CD4-positive, alpha-beta memory T cell (primary cell): ENCODE measurements at places on chromosomes 1 and 21. TPM values are rescaled to one million over a fixed set of nuclear protein-coding genes. Genes with fewer than 3 reads are reported as not detected.

Gene CCDC17
- not detected for polyA plus RNA-seq

Gene LCE2A
- polyA plus RNA-seq = not detected

DNA sequence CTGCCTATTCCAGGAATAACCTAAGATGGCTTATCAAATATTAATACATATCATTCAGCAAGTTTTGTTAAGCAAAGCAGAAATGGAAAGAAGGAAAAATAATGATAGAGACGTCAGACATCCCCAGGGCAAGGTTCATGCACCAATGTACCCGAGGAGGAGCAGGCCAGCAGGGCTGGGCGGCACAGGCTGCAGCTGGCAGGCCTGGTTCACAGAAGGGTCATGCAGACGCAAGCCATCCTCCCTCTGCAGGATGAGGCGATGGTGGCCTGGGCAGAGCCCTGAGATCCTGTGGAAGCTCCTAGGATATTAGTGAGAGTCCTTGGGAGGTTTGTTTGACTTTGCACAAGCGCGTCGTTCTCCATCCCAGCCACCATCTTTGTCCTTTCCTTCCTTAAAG lies 30.0 kb downstream of the BATF3 start:
- H3K27me3 ChIP-seq = peaks cover 2% of the 10 kb centered on the region
- no peak for DNase-seq
- H3K4me3 ChIP-seq = no peak overlapping the region
- H3K4me1 ChIP-seq = peaks cover 5% of the 10 kb centered on the region

DNA sequence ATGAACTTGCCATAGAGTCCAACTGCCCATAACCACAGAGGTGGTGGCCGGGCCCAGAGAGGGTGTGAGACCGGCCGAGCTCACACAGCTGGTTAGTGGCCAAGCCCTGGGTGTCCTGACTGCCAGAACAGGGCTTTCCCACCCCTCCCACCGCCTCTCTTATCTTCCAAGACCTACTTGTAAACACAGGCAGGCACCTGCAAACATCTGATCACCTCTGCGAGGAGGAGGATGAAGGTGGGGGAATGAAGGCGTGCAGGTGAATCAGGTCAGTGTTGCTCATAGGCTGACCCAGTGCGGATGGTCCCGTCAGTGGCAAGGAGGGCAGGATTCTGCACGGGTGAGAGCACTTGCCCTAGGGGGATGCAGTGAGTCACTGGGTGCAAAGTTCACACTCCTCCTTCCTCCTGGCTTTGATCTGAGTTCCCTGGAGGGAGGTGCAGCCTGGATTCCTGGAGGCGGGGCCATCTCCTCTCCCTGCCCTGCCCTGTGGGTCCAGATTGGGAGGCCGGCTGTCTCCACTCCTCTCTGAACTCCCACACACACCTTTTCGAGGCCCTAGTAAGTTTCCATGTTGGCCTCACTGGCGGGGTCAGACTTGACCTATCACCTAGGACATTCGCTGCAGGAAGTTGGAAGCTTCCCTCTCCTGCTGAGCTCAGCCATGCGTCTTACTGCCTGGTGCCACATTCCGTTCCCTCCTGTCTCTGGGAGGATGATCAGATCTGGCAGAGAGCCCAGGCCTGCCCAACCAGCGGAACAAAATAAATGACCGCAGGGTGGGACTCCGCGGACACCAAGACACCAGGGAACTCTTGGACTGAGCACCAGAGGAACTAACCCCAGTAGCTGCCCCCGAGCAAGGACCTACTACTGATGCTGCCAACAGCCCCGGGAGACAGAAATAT lies 7.3 kb downstream of the UQCRHL start:
- no peaks in the 10 kb centered on the region for H3K36me3 ChIP-seq
- DNase-seq = no peak
- H3K4me3 ChIP-seq = no peak overlapping the region

DNA sequence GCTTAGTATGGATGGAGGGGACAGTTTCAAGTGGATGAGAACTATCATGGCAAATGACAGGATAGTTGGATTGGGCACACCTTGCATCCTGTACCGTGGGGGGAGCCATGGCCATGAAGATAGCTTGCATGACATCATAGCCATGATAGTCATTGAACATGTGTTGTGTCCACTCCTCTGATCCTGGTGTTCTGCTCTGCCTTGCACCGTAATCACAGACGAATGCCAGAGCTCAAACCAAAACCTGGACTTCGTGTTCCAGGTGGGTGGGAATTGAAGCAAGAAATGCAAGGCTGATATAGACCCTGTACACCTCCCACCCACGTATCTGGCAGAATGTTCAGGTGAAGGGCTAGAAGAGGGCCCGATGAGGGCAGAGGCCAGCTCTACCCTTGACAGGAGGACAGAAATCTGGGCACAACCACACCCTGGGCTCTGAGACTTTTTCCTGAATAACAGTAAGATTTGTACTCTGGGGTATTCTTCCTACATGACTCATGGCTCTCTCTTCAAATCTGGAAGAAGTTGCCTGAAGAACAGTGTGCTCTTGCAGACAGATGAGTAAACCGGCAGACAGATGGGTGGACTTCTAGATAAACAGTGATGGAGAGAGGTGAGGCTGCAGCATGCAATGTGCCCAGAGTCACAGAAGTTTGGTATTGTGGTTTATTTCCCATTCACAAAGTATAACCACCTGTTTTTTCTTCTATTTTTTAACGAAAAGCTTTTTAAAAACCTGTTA lies 45.0 kb downstream of the KCNJ6 start:
- H3K27ac ChIP-seq = no peak overlapping the region
- H3K4me1 ChIP-seq = no peaks in the 10 kb centered on the region
- no peak for DNase-seq
- no peak overlapping the region for H3K4me3 ChIP-seq

DNA sequence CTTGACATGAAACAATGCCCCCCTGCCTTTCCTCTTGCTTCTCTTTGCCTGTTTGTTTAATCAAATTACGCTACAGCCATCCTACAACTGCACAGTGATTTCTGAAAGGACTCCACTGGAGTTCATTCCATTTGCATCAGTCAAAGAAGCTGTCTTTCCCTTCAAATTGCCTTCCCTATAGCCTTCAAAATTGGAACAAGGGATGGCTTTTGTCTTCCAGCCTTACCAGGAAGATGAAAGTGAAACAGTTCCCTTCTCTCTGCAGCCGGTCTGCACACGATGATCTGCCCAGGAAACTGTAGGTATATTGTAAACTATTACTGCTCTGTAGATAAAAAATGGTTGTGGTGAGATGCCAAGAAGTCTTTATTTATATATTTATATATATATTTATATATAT lies 65.6 kb upstream of the ETS2 start:
- no peak for DNase-seq
- no peaks in the 10 kb centered on the region for H3K36me3 ChIP-seq
- H3K4me3 ChIP-seq = no peak overlapping the region
- no peak overlapping the region for H3K27ac ChIP-seq

DNA sequence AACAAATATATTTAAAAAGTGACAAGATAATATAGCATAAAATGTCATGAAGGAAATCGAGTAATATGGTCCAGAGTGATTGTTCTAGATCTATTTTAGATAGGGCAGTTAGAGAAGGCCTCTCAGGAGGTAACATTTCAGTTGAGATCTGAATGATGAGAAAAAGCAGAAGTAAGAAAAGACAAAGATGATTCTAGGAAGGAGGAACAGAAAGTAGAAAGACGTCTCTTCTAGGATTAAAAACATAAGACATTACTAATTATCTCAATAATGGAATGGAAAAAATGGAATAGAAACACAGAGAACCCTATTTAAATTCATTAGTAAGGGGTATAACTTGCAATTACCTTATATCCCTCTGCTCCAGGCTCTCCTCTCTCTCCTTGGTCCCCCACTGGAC lies 130.0 kb upstream of the ZNHIT6 start:
- DNase-seq = no peak
- H3K27ac ChIP-seq = no peak overlapping the region
- H3K4me3 ChIP-seq = no peak overlapping the region
- H3K27me3 ChIP-seq = no peaks in the 10 kb centered on the region
- no peaks in the 10 kb centered on the region for H3K4me1 ChIP-seq

DNA sequence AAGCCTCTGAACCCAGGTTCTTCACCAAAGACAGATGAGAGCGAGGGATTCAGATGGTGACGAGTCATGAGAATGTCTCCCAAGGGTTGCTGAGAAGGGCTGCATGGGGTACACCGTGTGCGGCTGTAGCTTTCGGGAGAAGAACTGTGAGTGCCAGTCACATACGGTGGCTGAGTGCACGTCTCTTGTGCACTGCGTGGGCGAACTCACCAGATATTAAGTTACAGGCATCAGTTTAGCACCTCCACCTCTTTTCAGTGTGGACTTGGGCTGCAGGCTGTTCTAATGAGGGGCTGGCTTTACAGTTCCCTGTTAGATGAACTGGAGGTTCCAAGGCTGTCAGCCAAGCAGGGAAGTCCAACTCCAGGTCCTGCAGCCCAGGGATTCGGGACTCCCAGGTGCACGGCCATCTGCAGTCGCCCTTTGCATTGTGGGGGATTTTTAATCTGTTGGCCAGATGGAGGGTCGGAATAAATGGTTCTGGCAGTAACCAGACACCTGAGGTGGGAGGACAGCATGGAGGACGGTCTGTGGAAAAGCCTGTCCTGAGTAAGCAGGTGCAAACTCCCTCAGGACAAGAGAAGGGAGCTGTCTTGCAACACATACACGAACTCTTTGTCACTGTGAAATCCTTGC lies 26.5 kb upstream of the AVPR1B start:
- H3K36me3 ChIP-seq = no peaks in the 10 kb centered on the region
- H3K4me3 ChIP-seq = no peak overlapping the region
- no peaks in the 10 kb centered on the region for H3K4me1 ChIP-seq
- H3K27me3 ChIP-seq = peaks cover 4% of the 10 kb centered on the region
- H3K27ac ChIP-seq = no peak overlapping the region
- no peak for DNase-seq

DNA sequence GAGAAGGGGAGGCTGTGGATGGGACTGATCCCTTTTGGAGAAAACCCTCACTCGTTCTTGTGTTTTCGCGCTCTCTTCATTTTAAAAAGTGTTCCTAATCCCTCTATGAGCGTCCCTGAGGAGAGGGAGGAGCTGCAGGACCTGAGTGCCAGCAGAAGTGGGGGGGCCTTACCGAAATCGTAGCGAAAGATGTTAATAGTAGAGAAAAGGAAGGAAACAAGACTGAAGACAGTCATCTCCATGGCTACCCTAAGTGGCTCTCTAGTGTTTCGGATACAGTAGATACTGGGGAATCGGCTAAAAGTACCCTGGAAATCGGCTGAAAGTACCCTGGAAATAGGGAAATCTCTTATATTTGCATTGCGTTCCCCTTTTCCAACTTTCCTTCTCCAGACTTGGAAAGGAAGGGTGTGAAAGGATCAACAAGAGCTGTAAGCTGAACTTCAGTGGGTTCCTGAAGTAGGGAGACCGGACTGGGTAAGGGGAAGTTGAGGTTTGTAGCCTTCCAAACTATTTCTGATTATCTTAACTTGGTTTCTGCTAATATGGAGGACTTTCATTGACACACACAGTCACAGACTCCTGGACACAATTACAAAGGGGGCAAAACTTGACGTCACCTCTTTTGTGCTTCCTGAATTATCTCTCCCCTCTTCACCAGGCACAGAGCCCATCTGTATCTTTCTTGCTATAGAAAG lies 486 bp upstream of the DSTYK start:
- H3K36me3 ChIP-seq = no peaks in the 10 kb centered on the region
- H3K4me1 ChIP-seq = peaks cover 29% of the 10 kb centered on the region
- no peaks in the 10 kb centered on the region for H3K27me3 ChIP-seq
- no peak for DNase-seq
- H3K27ac ChIP-seq = peak overlapping the region; percentile 80
- peak overlapping the region; percentile 82 for H3K4me3 ChIP-seq

GRCh38 chr1:83083589-83084224 lies 915.2 kb downstream of the TTLL7 start:
- H3K4me1 ChIP-seq = no peaks in the 10 kb centered on the region
- H3K27ac ChIP-seq = no peak overlapping the region
- H3K27me3 ChIP-seq = no peaks in the 10 kb centered on the region
- no peaks in the 10 kb centered on the region for H3K36me3 ChIP-seq

- no peak overlapping the region for H3K4me3 ChIP-seq
- H3K27me3 ChIP-seq = no peaks in the 10 kb centered on the region
- DNase-seq = no peak
- no peaks in the 10 kb centered on the region for H3K4me1 ChIP-seq
- H3K36me3 ChIP-seq = no peaks in the 10 kb centered on the region
- no peak overlapping the region for H3K27ac ChIP-seq
Observed at GRCh38 chr1:221690858-221691257, 51.0 kb downstream of the DUSP10 start.

DNA sequence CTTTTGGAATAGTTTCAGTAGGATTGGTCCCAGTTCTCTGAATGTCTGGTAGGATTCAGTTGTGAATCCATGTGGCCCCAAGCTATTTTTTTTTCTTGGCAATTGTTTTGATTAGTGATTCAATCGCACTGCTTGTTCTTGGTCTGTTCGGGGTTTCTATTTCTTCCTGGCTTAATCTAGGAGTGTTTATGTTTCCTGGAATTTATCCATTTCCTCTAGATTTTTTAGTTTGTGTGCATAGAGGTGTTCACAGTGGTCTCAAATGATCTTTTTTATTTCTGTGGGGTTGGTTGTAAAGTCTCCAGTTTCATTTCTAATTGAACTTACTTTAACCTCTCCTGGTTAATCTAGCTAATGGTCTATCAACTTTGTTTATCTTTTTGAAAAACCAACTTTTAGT lies 117.6 kb downstream of the NME7 start:
- H3K27ac ChIP-seq = no peak overlapping the region
- no peak for DNase-seq
- H3K4me1 ChIP-seq = no peaks in the 10 kb centered on the region
- no peaks in the 10 kb centered on the region for H3K36me3 ChIP-seq

DNA sequence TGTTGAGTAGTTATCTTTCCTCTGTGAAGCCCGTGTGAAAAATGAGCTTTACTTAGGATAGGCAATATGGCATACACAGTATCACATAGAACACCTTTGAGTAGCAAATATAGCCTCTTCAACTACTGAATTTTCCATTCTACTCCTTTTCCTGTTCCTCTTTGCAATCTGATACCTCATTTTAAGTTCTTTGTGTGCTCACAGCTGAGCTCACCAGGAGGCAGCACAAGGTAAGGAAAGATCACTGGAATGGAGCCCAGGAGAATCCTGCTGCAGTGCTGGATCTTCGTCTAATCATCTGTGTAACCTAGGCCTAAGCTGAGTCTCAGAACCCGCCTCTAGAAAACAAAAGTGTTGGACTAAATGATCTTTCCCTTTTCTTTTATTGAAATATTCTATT lies 171.0 kb downstream of the LRRC40 start:
- DNase-seq = no peak
- no peak overlapping the region for H3K27ac ChIP-seq
- H3K4me3 ChIP-seq = no peak overlapping the region
- H3K36me3 ChIP-seq = no peaks in the 10 kb centered on the region
- no peaks in the 10 kb centered on the region for H3K4me1 ChIP-seq
- H3K27me3 ChIP-seq = no peaks in the 10 kb centered on the region

- H3K4me1 ChIP-seq = no peaks in the 10 kb centered on the region
- H3K27ac ChIP-seq = no peak overlapping the region
- no peaks in the 10 kb centered on the region for H3K27me3 ChIP-seq
- H3K36me3 ChIP-seq = no peaks in the 10 kb centered on the region
- no peak for DNase-seq
- no peak overlapping the region for H3K4me3 ChIP-seq
Observed at GRCh38 chr1:210771131-210771530, 362.8 kb downstream of the KCNH1 start.
